EH (cell line): ENCODE measurements at places on chromosomes 6 and 20.

DNA sequence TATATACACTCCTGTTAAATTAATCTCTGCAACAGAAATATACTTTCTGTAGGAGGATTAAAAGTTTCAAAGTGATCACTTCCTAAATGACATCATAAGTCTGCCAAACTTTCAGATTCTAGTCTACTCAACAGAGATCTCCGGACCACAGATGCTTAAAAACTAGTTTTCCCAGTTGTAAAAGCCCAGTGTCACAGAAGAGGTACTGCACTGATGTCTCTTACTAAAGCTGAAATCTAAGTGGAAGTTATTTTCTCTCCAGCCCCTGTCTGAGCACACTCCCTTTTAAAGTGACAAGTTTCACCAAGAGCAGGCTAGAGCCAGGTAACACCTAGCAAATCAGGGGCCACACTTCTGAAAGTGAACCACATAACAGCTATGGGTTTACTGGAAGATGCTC, 71.6 kb upstream of the DST start:
- DNase-seq, result no peak

DNA sequence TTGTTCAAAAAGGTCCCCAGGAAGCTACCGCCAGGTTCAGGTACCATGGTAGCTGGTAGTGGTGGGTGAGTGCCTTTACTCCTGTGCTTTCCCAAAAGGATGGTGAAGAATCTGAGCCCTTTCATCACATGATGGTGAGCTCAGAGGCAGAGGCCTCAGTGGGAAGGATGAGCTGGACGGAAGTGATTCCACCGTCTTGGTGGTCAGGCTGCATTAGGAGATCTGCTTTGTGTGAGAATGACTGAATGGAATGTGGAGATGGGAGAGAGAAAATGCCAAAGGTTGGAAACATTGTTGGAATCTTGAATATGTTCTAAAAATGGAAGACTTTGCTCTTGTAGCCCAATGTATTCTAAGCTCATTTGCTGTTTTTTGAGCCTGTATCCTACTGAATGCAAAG, 108.1 kb upstream of the SCP2D1 start:
- DNase-seq, result peak; percentile 98

DNA sequence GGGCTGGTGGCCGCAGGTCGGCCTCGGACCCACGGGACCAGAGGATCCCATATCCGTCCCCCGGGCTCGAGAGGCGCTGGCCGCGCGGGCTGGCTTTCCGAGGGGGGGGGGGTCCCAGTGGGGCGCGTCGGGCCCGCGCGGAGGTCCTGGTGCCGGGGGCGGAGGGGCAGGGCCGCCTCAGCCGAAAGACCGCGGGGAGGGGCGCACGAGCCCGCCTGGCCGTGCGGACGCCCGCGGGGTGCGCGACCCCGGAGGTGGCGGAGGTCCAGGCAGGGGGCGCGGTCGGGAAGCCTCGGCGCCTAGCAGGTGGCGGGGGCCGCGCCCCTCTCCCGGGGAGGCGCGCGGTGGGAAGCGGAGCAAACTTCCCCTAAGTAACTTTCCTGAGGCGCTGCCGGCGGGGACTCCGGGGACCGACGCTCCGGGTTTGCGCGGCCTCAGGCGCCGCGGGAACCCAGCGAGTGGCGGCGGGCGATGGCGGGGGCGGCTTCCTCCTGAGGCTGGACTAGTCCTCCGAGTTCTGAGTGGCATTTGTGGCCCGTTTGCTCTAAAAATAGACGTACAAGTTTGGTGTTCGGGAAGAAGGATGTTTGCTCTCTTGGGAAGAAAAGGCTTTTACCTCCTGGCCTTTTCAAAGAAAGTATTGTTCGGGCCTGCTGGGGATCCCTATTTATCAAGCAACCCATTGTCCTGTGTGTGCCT, 26.5 kb upstream of the BTBD3 start:
- DNase-seq, result peak; percentile 55

DNA sequence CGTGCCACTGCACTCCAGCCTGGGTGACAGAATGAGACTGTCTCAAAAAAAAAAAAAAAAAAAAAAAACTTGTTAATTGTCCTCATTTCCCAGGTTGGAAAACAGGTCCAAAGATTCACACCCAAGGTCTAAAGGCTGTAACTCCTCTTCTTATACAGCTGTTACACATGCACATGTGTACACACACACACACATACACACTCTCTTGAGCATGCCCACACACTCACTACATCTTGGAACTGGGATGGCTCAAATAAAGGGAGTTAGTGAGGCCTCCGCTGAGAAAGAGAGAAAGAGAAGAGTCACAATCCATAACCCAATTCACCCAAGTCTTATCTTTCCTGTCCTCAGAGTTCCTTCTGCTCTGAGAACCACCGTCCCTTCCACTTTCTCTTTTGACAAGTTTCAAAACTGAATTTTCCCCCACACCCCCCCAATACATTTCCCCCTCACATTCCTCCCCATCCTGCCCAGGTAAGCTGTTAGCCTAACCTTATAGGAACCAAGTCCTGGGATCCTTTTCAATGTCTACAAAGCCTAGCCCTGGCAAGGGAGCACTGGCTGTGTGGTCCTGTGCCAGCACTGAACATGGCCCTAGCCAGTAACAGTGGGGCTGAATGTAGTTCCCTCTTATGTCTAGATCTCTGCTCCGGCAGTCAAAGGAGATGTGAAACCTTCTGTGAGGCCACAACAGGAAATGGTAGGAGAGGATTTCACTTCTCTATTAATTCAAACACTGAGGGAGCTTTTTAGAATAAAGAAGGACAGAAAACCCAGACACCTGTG, 3.2 kb upstream of the HLA-DMB start:
- no peak for DNase-seq

DNA sequence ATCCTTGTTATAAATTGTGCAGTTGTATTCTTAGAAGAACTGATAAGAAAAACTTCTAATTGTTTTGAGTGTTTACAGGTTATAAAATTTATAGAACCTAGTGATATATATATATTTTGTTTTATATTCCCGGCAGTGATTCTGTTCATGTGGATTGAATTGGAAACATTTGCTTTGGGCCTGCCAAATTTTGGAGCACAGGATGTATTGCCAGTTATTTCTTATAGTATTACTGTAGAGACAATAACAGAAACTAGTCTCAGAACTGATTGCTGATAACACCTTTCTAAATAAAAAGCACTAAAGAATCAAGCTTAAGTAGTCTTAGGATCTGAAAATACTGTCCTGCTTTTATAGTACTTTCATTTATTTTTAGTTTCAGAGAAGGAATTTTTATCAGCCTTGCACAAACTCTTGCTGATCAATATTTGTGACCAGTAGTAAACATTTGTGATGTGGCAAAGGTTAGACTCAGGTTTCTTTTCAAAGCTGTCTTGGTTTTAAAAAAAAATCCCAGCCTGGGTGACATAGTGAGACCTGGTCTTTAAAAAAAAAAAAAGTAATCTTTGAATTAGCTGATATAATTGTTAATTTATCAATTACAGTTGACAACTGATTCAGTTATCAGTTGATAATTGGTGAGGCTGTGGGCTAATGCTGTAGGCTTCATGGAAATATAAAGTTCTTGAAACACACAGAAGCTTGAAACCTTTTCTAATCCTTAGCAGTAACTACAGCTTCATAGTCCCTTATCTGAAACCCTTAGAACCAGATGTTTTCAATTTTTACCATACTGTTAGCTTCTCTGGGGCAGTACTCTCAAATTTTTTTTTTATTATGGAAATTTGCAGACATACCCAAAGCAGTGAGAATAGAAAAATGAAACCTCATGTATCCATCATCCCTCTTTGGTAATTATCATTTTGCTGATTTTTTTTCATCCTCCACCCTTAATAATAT, 42.4 kb downstream of the RNGTT start:
- no peak for DNase-seq

GRCh38 chr6:137494988-137495702, 951 bp upstream of the OLIG3 start:
- DNase-seq, result peak; percentile 4

GRCh38 chr20:11976966-11977365, 59.3 kb downstream of the BTBD3 start:
- no peak for DNase-seq

- no peak for DNase-seq
Observed at GRCh38 chr6:57026001-57026400, 20.5 kb upstream of the KIAA1586 start.

DNA sequence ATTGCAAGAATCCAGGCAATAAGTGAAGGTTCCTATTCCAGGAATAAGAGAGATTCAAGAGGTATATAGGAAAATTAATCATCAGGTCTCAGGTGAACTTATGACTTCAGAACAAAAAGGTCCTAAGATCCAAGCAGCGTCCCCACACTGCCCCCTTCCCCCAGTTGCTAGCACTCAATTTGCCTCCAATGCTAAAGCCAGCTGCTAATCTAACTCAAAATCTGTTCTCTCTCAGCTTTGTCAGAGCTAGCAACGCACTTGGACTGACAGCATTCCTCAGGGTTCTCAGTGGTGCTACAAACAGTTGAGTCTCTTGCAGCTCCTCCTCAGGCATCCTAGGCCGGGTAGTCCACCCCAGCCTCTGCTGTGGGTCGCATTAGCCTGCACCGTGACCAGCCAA, 148.3 kb downstream of the RFX6 start:
- peak; percentile 1 for DNase-seq

DNA sequence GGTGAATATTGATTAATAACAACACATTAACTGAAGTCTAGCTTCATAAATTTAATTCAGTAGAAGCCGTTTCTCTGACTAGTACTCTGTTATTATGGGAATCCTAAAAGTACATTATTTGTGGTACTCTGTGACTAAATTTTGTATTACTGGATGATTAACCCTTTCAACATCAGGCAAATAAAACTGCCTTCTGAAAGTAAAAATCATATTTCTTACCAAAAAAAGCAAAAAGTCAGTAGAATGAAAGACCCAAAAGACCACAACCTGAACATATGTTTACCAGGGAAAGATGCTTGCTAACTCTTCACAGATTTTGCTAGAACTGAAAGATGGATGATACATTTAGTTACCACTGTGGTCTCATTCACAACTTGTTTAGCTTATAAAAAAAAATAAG, 73.2 kb downstream of the AHI1 start:
- no peak for DNase-seq

- no peak for DNase-seq
Observed at GRCh38 chr20:23224806-23225205, 125.8 kb upstream of the NXT1 start.

- DNase-seq, result no peak
Observed at GRCh38 chr6:340186-340955, 48.1 kb downstream of the DUSP22 start.

DNA sequence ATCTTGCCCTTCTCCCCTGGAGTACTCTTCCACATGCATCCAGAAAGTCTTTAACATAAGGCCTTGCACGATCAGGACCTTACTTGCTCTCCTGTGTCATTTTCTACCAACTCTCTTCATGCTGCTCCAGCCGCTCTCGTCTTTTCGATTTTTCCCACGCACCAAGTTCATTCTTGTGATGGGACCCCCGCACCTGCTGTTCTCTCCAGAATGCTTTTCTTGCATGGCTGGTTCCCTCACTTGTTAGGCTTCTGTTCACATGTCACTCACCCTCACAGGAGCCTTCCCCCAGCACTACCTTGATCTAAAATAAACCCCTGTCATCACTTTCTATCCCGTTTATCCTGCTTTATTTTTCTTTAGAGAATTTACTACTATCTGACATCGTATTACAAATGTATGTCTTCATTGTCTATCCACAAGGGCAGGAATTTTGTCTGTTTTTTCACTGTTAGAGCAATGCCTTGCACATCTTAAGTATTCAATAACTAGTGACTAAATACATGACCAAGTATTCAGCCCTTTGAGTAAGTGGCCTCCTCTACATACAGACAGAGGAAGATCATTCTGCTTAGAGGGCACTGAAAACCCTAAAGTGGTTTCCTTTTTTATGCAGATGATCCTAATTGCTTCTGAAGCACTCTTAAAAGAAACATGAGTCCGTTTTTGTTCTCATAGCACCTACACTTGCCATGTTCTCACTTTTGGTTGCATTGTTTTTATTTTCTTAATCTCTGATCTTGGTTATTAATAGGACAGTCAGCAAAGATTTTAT, 166.9 kb downstream of the SLC16A10 start:
- no peak for DNase-seq

- DNase-seq, result no peak
Observed at GRCh38 chr6:41298785-41299502, 12.5 kb upstream of the TREM1 start.

GRCh38 chr6:9126878-9127560, 691.7 kb upstream of the SLC35B3 start:
- peak; percentile 90 for DNase-seq

DNA sequence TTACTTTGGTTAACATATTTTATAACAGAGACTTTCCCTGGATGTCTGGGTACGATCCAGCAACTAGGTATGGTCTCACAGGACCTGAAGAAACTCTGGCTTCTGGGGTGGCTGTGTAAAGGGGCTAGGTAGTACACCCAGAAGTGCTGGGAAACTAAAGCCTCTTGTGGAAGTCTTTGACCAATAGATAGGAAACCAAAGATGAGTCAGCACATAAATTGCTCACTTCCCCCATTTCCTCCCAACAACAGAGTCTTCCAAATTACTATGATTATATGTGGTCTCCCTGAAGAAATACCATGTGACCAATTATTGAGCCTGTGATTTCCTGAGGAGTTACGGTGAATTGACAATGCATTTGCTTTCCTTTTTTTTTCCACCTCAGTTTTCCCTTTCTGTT, 26.8 kb upstream of the TBX18 start:
- DNase-seq, result peak; percentile 49

GRCh38 chr6:166648846-166649245, 21.8 kb upstream of the RPS6KA2 start:
- DNase-seq, result no peak

- DNase-seq, result peak; percentile 59
Observed at GRCh38 chr6:33843131-33844121, 39.6 kb upstream of the MLN start.

GRCh38 chr6:134249239-134249758, 68.6 kb downstream of the SGK1 start:
- no peak for DNase-seq

- DNase-seq, result no peak
Observed at GRCh38 chr6:147262946-147263345, 58.7 kb downstream of the STXBP5 start.

- peak; percentile 77 for DNase-seq
Observed at GRCh38 chr6:139291813-139292619, at the start of gene TXLNB. Gene TXLNB, minus strand, starts transcription at chr6:139291998. Its CDS starts 3,099 bp downstream, at chr6:139288899.

DNA sequence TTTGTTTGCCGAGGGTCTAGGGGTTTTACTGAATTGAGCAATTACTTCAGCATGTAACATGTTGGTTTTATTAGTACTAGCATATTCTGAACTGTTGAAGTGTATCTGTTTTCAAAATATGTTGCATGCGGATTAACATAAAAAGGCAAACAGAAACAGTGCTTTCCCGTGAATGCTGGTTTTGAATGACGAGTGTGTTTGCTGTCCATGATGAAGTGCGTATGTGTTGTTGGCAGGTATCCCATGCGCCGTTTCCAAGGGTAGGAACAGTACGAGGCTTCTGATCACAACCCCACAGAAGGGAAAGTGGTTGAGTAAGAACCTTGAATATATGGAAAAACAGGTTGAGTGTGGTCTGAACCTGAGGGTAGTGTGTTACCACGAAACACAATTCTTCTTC, 232.9 kb downstream of the SAMD5 start:
- peak; percentile 7 for DNase-seq
